Left hindlimb (tissue), 1 donor: ENCODE measurements at places on chromosomes 1 and 21.

DNA sequence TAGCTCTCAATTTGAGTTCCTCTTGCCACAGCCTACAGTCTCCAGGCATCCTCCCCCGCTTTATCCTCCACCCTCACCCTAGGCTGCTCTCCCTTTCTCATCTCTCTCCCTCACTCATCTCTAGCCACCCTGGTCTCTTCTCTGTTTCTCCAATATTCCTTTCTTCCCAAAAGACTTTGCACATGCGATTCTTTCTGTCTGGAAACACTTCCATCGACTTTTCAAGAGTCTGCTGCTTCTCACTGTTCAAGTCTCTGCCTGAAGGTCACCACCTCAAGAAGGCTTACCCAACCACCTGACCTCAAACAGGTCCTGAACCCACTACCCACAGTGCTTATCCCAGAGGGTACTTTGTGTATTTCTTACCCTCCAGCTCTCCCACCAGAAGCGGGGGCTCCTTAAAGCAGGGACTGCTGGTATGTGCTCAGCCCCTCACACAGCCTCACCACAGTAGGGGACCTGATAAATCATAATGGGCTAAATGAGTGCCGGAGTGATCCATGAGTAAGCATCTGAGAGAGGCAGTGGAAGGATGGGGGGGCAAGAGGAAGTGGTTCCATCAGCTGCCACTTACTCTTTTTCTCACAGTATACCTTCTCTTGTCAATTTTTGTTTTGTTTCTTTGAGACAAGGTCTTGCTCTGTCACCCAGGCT, 14.3 kb upstream of the KRTAP19-8 start:
- no peak for DNase-seq

- peak; percentile 87 for DNase-seq
Measured at GRCh38 chr21:38913120-38913892, 107.6 kb downstream of the ETS2 start.

- DNase-seq = no peak
Measured at GRCh38 chr1:16189921-16190621, 22.4 kb downstream of the ARHGEF19 start.

- DNase-seq = no peak
Measured at GRCh38 chr1:29539971-29540370, 303.6 kb downstream of the PTPRU start.

GRCh38 chr1:84918726-84919336, 25.8 kb upstream of the LPAR3 start:
- no peak for DNase-seq

- no peak for DNase-seq
Measured at GRCh38 chr1:200359610-200360163, 50.1 kb downstream of the ZNF281 start.

- DNase-seq = peak; percentile 59
Measured at GRCh38 chr1:110207831-110208230, 2.3 kb upstream of the KCNC4 start.

GRCh38 chr1:167752219-167752985, 30.6 kb downstream of the MPZL1 start:
- DNase-seq = no peak

GRCh38 chr1:54980528-54981241, at the start of gene TMEM61:
TSS of gene TMEM61 (plus strand) at chr1:54980628. CDS start at chr1:54981066, 438 bp downstream.
- no peak for DNase-seq
